Pulmonary artery endothelial cell (primary cell): ENCODE measurements at places on chromosomes 1 and 21. TPM values are rescaled to one million over a fixed set of nuclear protein-coding genes. Genes with fewer than 3 reads are reported as not detected.

DNA sequence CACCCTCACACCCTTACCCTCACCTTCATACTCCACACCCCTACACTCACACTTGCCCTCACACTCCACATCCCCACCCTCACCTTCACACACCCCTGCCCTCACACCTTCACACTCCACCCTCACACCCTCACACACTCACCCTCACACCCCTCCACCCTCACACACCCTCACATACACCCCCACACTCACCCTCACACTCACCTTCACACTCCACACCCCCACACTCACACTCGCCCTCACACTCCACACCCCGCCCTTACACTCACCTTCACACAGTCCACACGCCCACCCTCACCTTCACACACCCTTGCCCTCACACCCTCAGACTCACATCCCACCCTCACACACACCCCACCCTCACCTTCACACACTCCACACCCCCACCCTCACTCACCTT, 43.6 kb upstream of the EDN2 start:
- DNase-seq: no peak

GRCh38 chr1:43274125-43274803, 4.5 kb downstream of the TMEM125 start:
- peak; percentile 36 for DNase-seq

DNA sequence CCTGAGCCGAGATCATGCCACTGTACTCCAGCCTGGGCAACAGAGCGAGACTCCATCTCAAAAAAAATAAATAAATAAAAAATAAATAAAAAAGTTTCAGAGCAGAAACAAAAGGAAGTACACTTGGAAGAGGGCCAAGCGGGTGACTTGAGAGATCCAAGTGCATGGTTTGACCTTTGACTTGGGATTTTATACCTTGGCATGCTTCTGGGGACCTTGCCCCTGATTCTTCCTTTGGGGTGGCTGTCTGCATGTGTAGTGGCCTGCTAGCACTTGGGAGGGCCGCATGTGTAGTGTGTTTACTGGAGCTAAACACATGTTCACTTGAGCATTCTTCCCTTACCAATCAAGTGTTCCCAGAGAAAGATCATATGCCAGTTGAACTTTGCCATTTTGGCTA, 114.0 kb downstream of the DTL start:
- DNase-seq: no peak

The FCRL2 gene
- total RNA-seq: not detected in 2 replicates

The OR2AK2 gene
- not detected in 2 replicates for total RNA-seq
